Activated naive CD8-positive, alpha-beta T cell treated with anti-CD3 and anti-CD28 coated beads, Interleukin-2, amount 50 U/mL, for 16 hours (primary cell): ENCODE measurements at places on chromosomes 1 and 21.

DNA sequence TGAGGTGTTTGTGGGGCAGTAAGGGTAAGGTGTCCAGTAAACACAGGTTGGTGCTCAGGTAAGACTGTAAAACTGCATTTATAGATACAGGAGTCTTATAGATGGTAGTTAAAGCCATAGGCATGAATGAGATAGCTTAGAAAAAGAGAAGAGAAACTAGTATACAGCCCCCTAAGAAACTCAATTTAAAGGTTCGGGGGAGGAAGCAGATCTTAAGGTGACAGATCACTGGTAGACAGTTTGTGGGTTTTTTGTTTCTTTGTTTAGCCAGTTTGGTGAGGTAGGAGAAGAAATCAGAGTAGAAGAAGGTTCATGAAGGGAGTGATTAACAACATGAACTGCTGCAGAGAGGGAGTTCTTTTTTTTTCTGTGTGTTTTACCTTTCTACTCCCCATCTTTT is 6.1 kb upstream of the AGO3 start:
- no peak for DNase-seq

DNA sequence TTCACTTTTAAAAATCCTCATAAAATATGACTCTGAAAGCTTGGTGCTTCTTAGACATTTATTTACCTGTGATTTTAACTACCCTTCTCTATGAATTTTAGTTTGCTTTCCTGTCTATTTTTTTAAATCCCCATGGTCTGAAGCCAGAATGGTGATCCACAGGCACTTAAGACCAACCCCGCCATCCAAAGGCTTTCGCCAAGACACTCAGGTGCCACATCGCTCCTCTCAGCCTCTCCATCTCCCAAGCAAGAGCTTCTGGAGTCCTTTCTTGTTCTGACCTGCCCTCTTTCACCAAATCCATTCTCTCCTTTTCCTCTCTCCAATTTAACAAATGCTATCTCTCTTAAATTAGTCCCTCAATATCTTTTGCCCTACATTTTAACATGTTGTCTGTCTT is 464.6 kb downstream of the PCP4 start:
- no peak for DNase-seq

- no peak for DNase-seq
These were observed 27.8 kb upstream of the NFASC start for GRCh38 chr1:204842892-204843291.

DNA sequence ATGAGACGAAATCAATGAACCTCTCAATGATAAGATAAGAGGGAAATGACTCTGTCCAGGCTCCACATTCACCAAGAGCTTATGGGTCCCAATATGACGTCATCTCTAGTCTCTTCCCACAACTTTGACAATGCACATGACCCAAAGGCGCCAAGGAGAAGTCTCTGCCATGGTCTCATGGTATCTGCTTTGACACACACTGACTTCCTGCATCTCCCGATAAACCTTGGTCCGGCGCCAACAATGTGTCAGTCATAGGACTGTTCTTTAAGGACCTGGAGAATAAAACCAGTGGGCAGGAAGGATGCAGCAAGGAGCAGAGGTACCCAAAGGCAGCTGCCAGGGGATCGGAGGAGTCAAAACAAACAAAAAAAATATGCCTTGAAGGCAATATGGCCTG is 46.9 kb upstream of the TMEM51 start:
- DNase-seq: no peak

- no peak for DNase-seq
These were observed 313.1 kb downstream of the MATN1 start for GRCh38 chr1:30410153-30410851.

DNA sequence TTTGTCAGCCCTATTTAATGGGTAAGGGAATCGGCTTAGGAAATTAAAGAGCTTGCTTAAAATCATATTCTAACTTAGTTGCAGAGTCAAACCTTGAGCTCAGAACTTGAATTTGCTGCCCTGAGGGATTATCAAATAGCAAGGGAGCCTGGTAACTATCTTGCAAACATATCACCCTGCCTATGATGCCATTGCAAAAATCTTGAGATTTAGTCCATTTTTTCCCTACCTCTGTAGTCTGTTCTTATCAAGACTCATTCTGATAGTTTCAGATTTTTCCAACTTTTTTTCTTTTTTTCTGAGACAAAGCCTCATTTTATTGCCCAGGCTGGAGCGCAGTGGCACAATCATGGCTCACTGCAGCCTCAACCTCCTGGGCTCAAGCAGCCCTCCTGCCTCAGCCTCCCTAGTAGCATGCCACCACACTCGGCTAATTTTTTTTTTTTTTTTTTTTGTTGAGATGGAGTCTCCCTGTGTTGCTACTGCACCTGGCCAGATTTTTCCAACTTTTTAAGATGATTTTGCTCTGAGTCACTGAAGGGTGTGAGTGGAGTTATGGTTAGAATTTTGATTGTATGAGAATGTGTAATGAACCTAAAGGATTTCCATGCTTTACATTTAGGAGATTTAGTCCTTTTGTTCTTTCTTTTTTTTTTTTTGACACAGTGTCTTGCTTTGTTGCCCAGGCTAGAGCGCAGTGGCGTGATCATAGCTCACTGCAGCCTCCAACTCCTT is 12.2 kb downstream of the SARS1 start:
- no peak for DNase-seq

DNA sequence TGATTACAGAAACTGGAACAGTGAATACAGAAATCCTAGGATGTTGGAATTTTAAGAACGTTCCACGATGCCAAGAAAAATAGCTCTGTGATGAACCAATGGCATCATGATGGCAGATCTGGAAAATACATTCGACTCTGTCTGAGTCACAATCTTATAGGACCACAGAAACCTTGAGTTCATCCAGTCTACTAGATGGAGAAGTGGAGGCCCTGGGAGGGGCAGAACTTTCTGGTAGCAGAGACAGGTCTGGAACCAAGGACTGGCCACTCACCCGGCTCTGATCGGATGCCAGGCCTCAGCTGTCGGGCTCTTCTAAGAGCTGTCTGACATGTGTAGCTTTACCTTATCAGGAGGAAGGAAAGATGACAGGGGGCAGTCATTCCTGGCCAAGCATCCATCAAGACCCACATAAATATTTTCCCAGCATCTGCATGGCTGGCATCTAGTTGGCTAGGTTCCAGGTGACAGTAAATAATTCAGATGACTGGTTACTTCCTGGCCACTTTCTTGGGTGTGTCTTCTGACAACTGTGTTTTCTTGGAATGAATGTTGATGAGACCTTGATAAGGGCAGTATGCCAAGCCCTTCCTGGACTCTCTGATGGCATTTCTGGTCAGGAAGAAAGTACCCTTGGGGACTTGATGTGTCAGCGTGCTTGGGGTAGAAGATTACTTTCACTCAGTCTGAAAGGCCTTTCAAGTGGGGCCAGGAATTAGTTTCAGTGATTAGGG is 72.6 kb upstream of the TRABD2B start:
- DNase-seq: no peak

DNA sequence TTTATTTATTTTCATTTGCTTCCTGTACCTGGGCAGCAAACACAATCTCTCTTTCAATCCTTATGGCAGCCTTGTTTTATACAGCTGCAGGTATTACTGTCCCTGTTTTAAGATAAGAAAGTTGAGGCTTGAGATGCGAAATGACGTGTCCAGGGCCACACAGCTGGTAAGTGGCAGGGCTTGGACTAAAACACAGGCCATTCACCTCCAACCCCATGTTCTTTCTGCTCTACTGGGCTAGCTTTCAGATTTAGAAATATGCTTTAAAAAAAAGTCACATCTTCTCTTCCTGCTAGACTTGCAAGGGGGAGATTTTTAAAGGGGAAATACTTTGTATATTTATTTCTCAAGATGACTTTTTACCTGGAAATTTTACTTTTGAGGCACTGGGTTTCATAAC is 62.8 kb downstream of the CNST start:
- no peak for DNase-seq

GRCh38 chr1:152313970-152314369 is 11.1 kb downstream of the FLG start:
- no peak for DNase-seq

DNA sequence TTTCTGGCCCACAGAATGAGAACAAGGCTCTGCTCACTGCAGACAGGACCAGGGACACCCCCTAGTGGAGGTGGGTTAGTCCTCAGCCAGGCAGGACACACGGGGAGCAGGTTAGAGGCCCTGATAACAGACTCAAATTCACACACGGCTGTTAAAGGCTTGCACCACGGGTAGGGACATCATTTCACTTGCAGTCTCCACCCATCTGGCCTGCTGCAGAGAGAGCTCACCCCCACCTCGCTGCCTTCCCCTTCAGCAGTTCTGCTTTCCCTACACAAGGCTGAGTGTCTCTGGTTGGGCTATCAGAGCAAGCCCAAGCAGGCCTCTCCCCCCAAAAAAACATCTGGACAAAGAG is 20.6 kb downstream of the MEF2D start:
- no peak for DNase-seq

- DNase-seq: no peak
These were observed 107.6 kb downstream of the NOS1AP start for GRCh38 chr1:162177126-162177525.

DNA sequence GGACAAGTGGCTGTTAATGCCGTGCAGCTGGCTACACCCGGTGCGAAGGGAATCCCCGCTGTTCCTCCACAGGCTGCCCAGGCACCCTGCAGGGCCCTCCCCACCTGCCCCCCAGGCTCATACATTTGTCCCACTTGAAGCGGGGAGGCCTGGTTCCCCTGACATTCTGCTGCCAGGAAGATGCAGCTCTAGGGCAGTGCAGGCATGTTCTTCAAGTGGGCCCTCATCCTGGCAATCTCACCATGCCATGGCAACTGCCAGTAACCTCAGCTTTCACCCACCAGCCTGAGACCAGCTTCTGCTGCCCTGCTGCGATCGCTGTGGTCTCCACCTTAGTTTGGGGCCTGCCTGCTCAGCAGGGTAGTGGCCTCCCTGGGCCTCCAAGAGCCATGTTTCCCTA is 151.9 kb upstream of the COL6A1 start:
- no peak for DNase-seq

DNA sequence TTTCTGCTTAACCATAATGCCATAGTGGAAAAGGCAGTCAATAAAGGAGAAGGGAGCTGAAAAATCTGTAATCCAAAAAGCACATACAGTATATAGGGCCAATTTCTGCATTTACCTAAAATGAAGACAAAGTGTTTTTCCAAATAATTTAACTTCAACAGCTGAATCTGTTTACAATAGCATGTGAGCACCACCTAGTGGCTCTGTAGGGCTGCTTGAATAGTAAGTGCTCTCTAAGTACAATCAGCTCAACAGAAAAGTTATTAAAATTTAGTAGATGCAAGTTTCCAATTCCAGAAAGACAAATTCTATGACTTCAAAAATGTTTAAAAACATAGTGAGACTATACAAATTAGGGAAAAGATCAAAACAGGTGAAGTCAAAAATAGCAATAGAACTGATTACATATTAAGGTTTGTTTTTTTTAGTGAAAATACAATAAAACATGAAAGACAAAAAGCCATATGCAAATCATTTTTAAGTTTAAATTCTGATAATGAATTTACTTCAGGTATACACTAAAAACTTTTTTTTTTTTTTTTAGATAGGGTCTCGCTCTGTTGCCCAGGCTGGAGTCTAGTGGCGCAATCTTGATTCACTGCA is 220.0 kb downstream of the SETD4 start:
- peak; percentile 36 for DNase-seq

- DNase-seq: no peak
These were observed 1.0 kb upstream of the EPS15 start for GRCh38 chr1:51519865-51520699.

- DNase-seq: no peak
These were observed 545.2 kb downstream of the LTN1 start for GRCh38 chr21:28447462-28447861.

DNA sequence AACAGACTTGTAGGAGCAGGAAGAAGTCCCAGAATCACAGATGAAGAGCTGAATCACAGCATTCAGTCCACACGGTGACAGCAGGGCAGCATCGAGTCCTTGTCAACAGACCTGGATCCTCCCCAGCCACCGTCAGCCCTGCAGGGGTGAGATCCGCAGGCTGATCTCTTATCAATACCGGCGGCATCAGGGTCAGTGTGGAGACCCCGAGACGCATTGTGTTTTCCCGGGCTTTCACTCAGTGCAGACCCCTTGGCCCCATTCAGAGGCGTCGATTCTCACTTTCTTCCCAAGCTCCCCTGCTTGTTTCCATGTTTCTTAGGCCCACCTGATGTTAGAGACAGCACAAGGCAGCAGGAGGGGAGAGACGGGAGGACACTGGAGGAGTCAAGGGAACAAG is 609.6 kb downstream of the PTPRU start:
- DNase-seq: no peak
